Cardiac fibroblast (primary cell): ENCODE measurements at places on chromosomes 12 and 14.

- no peak for DNase-seq
These were observed 17.7 kb upstream of the ANAPC7 start for GRCh38 chr12:110421159-110421661.

GRCh38 chr12:106459124-106459523 is 101.6 kb downstream of the POLR3B start:
- DNase-seq, result no peak

DNA sequence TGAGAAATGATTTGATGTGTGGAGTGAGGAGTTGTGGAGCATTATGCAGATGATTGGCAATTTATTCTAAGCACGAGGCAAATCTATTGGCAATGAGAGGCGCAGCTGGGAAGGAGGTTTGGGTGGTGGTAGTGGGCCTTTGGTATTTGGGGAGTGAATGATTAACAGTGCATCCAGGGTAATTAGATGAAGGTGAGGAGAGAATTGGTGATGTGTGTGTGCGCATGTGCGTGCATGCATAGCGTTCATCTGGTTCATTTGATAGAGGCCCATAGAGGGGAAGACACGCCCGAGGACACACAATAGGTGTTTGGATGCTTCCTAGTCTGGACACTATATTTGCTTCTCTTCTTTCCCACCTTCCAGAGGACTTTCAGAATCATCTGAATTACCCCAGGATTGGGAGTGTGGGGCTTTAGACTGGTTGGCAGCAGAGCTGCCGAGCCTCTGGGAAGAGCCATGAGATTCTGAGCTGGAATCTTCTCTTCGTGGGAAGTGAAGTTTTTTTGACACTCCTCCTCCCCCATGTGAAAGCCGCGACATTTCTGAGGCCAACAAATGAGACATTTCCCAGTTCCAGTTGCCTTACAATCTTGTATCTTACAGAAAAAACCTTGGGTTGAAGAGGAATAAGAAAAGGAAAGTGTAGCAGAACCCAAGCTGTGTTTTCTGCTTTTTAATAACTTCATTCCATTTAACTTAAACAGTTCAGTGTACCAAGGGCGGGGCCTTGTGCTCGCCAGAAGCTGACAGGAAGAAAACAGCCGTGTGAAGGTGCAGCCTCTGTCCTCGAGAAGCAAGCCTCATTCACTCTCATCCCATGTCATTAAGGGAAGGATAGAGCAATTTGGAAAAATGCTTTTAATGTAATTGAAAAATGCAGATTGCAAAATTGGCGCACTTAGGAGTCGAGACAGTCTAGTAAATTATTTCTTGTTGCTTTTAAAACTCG is 65.2 kb downstream of the SLC25A47 start:
- DNase-seq, result no peak

DNA sequence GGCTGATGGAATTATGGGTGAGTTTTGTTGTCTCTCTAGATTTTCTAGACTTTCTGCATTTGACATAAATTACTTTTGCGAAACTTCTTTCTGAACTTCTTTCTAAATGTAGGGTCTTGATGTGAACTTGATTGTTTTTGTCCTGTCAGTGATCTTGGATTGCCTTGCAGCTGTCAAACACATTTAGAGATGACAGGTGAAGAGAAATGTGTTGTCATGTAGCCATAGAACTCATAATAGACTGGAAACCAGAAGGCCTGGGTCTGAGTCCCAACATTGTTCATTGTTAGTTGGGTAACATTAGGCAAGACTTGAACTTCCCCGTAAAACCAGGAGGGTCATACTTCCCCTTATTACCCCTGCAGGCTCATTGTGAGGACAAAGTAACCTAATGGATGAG is 109.0 kb downstream of the LRIG3 start:
- no peak for DNase-seq

DNA sequence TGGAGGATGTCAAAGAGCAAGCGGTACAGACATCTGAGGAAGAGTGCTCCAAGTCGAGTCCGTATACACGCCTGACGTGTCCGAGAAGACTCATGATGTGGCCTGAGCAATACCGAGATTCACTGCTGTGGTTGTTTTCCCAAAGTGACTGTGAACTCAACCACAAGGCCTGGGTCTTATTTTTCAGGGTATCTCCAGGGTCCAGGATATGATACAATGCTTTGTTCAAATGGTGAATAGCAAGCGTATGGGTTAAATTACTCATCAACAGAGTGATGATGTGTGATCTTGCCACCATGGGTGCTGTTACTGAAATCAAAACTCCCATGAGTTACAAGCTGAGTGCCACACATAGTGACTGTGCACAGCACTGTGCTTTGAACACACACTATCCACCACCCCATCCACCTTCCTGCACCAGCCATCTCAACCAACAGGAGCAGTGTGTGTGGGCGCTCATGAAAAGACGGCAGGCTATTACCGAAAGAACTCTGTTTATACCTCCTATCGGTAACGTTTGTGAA is 109.6 kb downstream of the BCAT1 start:
- no peak for DNase-seq

GRCh38 chr12:89619764-89620163 is 88.9 kb downstream of the ATP2B1 start:
- no peak for DNase-seq

- peak; percentile 69 for DNase-seq
These were observed 25.9 kb upstream of the CRIP2 start for GRCh38 chr14:105448706-105449111.

- DNase-seq, result no peak
These were observed 11.4 kb upstream of the AACS start for GRCh38 chr12:125053821-125054220.

DNA sequence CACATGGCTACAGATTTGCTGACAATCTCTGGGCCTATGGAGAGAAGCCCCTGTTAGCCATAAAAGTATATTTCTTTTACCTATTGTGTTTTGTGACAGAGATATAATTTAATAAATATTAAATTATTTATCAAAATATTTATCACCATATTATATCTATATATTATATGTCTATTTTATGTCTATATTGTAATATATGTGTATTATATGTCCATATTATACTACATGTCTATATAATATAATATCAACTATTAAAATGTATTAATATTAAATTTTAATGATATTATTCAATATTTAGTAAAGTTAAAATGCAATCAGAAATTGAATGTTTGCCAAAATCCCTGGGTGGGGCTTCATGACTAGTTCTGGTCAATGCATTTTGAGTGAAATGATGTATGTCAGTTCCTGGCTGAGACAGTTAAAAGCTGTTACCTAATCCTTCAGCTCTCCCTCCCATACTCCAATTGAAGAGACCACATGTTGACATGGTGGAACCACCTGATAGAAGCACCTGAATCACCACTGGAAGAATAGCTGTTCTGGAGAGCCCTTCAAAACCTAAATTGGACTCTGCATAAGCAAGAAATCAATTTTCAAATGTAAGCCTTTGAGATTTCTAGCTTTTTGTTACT is 357.3 kb upstream of the DDHD1 start:
- no peak for DNase-seq

- no peak for DNase-seq
These were observed 105.6 kb upstream of the COCH start for GRCh38 chr14:30768791-30769190.

DNA sequence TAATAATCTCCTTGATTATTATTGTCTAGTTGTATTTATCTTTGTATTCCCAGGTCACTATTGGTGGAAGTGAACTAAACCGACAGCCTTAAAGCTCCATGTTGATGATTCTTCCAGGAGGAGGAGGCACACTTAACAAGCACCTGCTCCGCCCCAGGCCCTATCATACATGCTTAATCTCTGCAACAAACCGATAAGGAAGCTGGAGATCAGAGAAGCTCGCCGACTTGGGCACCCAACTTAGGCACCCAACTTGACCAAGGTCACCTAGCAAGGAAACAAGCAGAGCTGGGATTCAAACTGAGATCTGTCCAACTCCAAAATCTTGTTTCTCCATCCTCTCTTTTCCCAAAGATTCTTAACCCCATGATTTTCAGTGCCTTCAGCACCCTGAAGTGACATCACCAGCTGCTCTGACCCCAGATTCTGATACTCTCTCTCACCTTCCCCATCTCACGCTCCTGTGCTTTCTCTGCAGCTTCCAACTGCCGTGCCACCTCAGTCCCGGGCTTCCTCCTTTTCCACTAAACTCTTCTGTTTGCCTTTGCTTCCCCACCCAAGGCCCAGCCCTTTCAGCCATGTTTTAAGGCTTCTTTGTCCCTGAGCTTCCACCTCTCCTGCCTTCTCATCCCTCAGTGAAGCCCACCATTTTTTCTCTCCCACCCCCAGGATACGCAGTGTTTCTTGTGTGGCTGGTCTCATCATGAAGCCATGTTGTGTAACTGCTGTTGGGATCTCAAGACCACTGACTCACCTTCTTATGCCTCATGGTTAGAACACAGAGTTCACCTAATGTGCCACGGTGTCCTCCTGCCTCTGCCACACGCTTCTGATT is 6.6 kb upstream of the KRT18 start:
- DNase-seq, result no peak

DNA sequence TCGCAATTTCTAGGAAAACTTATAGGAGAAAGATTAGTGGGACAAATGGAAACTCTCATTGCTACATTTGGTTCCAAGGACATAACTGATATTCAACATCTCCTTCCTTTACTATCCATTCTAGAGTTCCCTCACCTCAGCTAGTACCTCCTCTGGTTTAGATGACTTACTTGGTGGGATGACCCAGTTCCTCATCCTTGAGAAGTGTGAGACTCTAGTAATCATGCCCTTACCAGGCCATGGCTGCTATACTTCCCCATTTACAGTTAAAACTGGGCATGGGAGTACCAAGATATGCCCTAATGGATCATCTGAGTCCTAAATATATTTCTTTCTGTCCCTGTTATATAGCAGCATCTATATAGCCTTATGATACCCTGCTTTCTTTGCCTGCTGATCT is 58.1 kb downstream of the IFT81 start:
- DNase-seq, result no peak
